ENCODE measurements at places on chromosomes 1 and 21. TPM values are rescaled to one million over a fixed set of nuclear protein-coding genes. Genes with fewer than 3 reads are reported as not detected.

The IL12RB2 gene
- polyA plus RNA-seq: 0.51 TPM

The CLCA4 gene
- polyA plus RNA-seq: 0.54 TPM

The CCDC30 gene
- polyA plus RNA-seq: 7.2 TPM

The MXRA8 gene
- polyA plus RNA-seq: 10.2 TPM

The FCRLB gene
- polyA plus RNA-seq: 0.58 TPM

- no peak for DNase-seq
Measured at GRCh38 chr1:18041685-18042355, 65.8 kb upstream of the IGSF21 start.

DNA sequence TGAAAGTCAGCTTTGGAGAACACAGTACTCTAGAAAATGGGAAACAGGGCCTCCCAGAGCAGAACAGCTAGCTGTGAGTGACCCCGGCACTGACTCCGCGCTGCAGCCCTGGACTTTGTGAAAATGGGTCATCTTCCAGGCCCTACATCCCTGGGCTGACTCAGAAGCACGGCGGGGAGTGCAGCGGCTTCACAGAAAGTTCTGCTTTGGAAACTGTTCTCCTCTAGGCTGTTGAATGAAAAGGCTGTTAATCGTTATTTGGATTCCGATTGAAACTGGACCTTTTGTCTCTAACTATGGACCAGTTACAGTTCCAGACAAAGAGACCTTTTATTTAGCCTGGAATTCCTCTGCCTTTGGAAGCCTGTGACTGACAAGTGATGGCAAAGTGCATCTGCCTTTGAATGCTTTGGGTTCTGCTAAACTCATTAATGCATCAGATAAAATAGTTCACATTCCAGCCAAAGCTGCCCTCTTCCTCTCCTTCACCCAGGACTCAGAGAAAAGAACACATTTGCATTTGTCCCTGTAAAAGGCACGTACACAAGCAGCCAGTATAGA lies 144.9 kb upstream of the HOOK1 start:
- peak; percentile 51 for DNase-seq

GRCh38 chr1:184300446-184300845 lies 86.4 kb upstream of the C1orf21 start:
- DNase-seq: no peak

DNA sequence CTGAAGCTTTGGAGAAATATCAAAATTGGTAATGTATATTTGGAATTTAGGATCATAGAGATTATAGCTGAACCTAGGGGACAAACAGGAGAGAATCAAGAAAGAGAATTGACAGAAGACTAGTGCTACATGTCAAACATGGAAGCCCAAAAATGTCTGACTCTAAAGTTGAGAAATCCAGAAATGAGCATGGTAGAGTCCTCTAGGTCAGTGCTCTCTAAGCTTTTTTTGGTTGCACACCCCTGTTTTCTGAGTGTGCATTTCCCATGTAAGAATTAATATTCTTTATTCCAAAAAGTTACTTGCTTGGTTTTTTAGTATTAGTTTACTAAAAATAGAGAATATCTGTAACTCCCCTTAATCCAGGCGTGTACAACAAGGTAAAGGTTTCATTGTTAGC lies 25.6 kb downstream of the NFYC start:
- DNase-seq: no peak

DNA sequence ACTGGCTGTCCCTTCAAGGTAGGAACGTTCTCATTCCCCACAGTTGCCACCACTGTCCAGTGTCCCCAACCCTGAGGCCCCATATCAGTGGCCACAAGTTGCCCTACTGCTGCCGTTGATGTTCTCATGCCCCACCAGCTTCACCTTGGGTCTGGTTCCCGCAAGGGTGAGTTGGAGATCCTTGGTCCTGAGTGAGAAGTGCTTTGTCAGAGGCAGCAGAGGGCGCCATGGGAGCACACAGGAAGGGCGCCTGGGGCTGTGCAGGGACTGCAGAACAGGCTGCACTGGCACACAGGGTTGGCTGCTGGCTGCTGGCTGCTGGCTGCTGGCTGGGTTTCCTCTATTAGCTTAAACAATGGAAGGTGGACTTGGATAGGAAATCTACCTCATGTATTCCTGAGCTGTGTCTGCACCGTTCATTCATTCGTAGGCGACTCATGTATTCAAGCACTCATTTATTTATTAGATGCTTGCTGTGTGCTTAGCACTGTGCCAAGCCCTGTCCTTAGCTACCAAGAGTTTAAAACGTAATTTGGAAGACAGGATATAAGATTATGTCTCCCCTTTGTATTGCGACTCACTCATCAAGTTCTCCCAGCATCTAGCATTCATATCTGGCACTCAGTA lies 2.1 kb upstream of the S100A9 start:
- peak; percentile 23 for DNase-seq

DNA sequence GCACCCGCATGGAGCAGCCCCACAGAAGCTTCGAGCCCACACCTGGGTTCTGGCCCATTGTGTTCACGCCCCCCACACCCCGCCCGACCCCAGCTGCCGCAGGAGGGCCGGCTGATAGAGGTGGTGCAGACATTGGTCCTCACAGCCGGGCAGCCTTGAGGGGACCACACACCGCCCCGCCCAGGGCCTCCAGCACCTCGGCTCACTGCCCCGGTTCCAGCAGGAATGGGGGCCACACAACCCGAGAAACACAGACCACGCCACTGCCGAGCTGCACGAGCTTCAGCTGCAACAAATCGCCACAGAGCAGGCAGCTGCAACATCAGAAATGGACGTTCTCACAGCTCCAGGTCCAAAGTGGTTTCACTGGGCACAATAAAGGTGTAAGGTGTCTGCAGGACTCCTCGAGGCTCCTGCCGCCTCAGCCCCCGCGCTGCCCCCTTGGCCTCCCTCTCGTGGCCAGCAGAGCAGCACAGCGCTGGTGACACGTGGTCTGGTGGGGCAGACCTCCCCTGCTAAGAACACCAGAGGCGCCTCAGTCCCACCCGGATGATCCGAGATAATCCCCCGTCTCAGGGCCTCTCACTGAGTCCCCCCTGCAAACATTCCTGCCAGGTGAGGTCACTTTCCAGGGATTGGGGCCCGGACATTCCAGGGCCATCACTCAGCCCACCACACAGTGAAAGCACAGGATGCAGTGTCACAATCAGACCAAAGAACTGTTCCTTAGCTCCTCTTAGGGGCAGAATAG lies 62.3 kb upstream of the ADARB1 start:
- DNase-seq: peak; percentile 42

GRCh38 chr1:213324859-213325258 lies 273.8 kb downstream of the RPS6KC1 start:
- no peak for DNase-seq

DNA sequence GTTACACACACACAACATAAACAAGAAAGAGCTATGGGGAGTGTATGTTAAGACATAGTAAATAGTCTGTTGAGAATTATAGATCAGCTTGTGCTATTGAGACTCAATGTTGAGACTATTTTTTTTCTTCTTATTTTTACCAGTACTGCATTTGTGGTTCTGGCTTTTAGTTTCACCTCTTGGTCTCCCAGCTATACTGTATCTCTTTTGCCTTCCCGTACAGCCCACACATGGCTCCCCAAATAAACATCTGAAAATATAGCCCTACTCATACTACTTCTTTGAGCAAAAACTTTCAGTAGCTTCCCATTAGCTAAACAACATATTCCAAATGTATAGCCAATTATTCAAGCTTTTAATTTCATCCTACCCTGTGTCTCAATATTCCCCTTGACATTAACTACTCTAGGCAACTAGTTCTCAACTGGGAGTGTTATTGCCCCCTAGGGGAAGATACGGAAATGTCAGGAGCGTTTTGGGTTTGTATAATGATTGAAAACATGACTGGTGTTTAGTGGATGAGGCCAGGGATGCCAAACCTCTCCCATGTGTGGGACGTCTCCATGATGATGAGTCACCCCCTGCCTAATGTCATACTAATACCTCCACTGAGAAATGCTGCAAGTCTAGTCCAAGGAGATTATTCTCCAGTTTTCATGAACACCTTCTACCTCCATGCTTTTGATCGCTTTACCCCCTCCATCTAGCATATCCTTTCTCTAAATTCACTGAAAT lies 6.8 kb downstream of the RPE65 start:
- DNase-seq: peak; percentile 51
